ENCODE measurements at places on chromosomes 11 and 22.

DNA sequence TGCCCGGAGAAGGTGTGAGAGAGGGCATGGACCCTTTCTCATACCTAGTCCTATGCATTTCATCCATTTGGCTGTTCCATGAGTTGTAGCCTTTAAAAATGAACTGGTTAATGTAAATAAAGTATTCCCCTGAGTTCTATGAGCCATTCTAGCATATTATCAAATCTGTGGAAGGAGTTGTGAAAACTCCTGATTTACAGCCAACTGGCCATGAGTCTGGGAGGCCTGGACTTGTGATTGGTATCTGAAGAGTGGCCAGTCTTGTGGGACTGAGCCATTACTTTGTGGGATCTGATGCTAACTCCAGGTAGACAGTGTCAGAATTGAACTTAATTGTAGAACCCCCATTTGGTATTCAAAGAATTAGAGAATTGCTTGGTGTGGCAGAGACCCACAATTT is 48.4 kb downstream of the FAM118A start:
- no peaks in the 10 kb centered on the region for H3K27me3 ChIP-seq
- no peak overlapping the region for H3K27ac ChIP-seq
- no peaks in the 10 kb centered on the region for H3K36me3 ChIP-seq
- DNase-seq, result no peak
- peaks cover 2% of the 10 kb centered on the region for H3K4me1 ChIP-seq

- H3K4me1 ChIP-seq, result no peaks in the 10 kb centered on the region
- H3K36me3 ChIP-seq, result peaks cover 6% of the 10 kb centered on the region
- no peak overlapping the region for H3K27ac ChIP-seq
- no peak overlapping the region for H3K4me3 ChIP-seq
- H3K27me3 ChIP-seq, result no peaks in the 10 kb centered on the region
- no peak for DNase-seq
Observed at GRCh38 chr11:18548001-18548400, 21.3 kb upstream of the TSG101 start.

DNA sequence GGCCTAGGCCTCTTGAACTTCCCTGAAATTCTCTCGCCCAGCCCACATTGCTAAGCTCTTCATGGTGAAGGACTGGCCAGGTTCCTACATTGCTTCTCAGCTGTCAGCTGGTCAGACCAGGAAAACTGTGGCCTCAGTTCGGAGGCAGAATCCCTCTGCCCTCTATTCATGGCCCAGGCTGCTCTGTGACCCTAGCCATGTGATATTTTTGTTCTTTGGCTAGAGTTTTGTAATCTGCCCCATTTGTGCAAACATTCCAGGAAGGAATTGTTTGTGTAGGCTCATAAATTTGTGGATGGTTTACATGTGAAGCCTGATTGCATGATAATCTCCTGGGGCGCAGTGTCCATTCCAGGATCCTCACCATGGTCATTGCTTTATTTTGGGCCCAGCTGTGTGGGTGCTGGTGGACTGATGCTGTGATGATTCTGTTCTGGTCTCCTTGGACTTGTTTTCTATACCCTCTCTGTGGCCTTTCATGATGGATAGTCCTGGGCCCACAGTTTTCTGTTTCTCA is 149.1 kb upstream of the E2F8 start:
- H3K27ac ChIP-seq, result no peak overlapping the region
- DNase-seq, result peak; percentile 60
- H3K4me3 ChIP-seq, result no peak overlapping the region
- H3K4me1 ChIP-seq, result no peaks in the 10 kb centered on the region
- H3K27me3 ChIP-seq, result no peaks in the 10 kb centered on the region
- H3K36me3 ChIP-seq, result no peaks in the 10 kb centered on the region

- no peaks in the 10 kb centered on the region for H3K27me3 ChIP-seq
- no peaks in the 10 kb centered on the region for H3K4me1 ChIP-seq
- H3K27ac ChIP-seq, result no peak overlapping the region
- no peak for DNase-seq
- H3K36me3 ChIP-seq, result no peaks in the 10 kb centered on the region
Observed at GRCh38 chr11:72271980-72272379, 28.0 kb upstream of the PHOX2A start.
